T-helper 1 cell (primary cell): ENCODE measurements at places on chromosomes 5 and 9.

DNA sequence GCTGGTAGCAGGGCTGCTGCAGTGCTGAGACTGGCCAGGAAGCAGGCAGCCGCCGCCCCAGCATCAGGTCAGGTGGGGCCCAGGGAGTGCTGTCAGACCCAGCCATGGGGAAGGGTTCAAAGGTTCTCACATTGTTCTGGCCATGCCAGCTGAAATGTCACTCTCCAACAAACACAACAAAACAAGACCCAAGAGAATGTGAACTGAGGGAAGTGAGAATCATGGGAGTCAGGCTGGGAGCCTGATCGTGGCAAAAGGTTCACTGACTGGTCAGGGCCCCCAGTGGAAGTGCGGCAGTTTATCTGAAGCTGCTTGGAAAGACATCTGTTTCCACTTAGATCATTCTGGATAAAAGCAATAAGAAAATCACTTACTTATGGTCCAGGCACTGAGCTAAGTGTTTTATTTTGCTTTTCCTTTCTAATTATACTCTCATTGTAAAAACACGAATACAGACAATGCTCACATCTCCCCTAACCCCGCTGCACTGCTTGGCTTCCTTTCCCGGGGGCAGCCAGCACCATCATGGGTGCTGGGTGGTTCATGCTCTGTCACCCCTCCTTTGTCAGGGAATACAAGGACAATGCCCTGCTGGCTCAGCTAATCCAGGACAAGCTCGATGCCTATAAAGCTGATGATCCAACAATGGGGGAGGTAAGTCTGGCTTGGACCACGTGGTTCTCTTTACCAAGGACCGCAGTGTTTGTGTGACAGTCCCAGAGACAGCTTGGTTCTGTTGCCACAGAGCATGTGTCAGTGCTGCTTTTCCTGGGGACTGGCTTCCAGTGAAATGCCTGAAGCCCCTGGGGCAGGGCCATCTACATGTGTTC lies 41.9 kb upstream of the CFAP157 start:
- no peak for DNase-seq

GRCh38 chr5:125023673-125024072 lies 277.2 kb upstream of the ZNF608 start:
- DNase-seq = no peak

DNA sequence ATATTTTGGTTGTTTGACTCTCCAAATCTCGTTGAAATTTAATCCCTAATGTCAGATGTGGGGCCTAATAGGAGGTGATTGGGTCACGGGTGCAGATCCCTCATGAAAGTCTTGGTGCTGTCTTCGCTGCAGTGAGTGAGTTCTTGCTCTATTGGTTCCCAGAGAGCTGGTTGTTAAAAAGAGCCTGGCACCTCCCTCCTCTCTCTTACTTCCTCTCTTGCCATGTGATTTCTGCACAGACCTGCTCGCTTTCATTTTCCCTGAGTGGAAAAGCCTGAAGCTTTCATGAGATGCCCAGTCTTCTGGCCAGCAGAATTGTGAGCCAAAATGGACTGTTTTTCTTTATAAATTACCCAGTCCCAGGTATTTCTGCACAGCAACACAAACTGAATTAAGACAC lies 221.6 kb downstream of the MAT2B start:
- DNase-seq = no peak

DNA sequence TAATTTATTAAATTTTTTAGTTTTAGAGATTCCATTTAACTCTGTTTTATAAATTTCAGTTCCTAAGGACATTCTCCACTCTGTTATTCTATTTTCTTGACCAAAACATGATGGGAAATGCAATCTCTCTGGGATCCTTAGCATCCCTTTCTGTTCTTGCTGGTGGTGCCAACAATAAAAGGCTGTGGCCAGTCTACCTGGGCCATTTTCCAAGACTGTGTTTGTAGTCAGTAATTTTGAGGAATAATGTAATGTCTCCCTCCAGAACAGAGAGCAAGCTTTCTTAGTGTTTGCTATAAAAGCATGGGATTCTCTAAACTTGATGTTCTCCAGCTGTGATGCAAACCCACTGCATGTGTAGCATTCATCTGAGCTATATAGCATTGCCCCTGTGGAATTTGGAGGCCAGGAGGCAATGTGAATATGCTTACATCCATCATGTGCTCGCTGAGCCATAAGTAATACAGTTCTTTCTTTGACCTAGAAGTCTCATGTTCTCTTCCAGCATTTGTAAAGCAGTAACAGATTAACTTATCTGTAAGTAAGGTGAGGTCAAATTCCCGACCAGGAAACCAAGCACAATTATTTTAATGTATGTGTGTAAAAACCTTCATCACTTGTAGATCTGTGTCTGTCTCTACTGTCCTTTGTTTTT lies 211.5 kb upstream of the TAS2R1 start:
- no peak for DNase-seq

- no peak for DNase-seq
Observed at GRCh38 chr5:123543438-123543837, 31.5 kb downstream of the CSNK1G3 start.
